ENCODE measurements at places on chromosomes 6 and 20. TPM values are rescaled to one million over a fixed set of nuclear protein-coding genes. Genes with fewer than 3 reads are reported as not detected.

Gene SEL1L2
- not detected for total RNA-seq

- DNase-seq, result no peak
Observed at GRCh38 chr20:37560629-37561028, 33.0 kb upstream of the BLCAP start.

DNA sequence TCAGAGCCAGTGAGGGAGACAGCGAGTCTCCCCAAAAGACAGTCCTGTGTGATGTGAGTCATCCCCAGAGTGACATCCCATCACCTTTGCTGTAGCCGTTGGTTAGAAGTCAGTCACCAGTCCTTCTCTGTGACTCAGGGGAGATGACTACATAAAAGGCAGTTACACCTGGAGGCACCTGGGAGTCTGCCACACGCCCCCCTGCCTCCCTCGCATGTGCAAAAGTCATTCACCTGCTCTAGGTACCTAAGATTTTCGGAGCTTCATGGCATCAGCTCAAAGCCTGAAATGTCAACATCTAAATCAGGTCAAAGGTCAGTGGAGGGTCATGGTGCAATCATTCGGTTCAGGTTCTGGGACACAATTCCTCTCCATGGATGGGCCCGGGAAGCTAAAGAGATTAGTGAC, 50.3 kb downstream of the PRR18 start:
- no peak for DNase-seq

- no peak for DNase-seq
Observed at GRCh38 chr6:168183613-168183970, 104.6 kb upstream of the FRMD1 start.

GRCh38 chr6:141460743-141461484, 671.8 kb upstream of the GJE1 start:
- DNase-seq, result no peak

- no peak for DNase-seq
Observed at GRCh38 chr20:23459461-23460150, 6.9 kb upstream of the CST11 start.

Gene TMEM151B
- total RNA-seq, result 0.17 TPM

- DNase-seq, result no peak
Observed at GRCh38 chr6:52739627-52740026, 23.6 kb downstream of the GSTA2 start.

DNA sequence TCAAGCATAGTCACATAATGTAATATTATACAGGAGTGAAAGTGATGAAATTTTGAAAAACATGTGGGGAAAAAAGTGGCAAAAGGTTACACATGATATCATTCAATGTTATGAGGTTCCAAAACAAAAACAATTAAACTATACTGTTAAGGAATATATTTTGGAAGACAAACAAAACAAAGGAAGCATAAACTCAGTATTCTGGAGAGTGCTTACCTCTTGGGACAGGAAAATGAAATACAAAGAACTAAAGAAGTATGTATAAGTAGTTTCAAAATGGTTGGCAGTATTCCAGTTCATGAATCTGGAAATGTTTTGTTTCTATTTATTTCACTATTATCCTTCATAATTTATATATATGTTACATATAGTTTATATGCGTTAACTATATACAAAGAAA, 213.5 kb downstream of the MOXD1 start:
- no peak for DNase-seq

DNA sequence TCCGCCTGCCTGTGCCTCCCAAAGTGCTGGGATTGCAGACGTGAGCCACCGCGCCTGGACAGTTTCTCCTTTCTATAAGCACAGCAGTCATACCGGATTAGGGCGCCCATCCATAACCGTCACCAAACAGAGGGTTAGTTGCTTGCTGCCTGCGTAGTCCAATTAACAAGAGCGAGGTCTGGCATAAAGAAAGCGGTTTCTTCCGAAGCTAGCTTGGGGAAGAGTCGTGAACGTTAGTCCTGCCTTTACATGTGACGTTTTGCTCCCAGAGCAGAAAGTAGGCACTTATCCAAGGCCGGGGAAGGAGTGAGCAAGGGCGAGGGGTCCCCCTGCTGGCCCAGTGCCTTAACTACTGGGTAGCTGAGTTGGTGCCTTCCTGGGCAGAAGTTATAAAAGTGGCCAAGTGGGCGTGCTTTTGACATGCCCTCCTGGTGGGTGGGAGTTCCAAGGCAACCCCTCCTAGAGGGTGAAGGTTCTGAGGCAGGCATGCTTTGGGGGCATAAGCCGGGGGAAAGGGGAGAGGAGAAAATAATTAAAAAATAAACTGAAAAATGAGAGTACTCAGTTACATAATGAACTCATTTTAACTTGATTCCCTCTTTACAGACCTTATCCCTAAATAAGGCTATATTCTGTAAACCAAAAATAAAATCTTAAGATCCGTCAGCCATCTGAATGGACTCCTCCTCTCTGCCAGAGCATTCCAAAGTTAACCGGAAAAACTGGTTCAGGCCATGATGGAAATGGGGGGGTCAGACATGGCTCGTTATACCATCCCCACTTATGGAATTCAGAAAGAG, 88.0 kb downstream of the FAM217A start:
- peak; percentile 90 for DNase-seq

DNA sequence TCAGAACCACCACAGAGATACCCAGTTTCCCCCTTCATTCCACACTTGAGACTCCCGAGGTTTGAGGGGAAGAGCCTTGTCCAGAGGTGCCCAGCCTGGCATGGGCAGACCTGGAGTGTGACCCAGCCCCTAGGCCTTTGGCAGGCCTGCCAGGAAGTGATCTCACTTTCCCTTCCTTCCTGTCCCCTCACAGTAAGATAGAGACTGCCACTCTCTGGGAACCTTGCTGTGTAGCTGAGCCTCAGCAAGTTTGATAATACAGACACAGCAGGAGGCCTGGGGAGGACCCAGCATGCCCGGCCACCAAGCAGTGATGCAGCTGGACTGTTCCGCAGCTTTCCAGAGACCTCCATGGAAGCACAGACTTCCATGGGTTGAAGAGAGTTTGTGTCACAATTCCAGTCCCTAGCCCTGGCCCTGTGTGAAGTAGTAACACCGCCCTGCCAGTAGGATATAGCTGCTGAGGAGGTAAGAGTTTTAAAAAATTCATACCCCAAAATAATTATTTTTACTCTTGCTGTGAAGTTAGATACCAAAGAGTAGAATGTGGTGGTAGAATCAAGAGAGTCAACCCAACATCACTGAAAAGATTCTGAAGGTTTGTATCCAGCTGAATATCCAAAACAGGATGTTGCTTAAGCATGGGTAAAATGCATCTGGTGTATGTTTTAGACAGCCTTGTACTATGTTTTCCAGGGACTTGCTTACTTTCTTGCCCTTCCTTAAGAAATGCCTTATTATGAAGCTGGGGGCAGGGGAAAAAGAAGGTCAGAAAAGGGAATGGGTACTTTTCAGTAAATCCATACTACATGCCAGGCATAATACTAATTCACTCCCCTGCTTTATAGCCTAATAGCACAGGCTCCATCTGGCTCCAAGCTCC, 16.3 kb downstream of the PKIG start:
- DNase-seq, result peak; percentile 80

DNA sequence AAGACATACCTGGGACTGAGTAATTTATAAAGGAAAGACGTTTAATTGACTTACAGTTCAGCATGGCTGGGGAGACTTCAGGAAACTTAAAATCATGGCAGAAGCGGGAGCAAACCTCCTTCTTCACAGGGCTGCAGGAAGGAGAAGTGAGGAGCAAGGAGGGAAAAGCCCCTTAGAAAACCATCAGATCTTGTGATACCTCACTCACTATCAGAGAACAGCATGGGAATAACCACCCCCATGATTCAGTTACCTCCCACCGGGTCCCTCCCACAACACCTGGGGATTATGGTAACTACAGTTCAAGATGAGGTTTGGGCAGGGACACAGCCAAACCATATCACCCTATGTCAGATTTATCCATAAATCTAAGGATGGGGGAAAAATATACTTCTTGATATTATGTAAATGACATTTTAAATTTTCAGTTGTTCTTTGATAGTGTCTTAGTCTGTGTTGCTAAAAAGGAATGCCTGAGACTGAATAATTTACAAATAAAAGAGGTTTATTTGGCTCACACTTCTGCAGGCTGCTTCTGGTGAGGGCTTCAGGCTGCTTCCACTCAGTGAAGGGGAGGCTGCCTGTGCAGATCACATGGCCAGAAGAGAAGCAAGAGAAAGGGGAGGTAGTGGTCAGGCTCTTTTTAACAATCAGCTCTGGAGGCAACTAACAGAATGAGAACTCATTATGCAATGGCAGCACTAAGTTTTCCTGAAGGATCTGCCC, 1.2 kb upstream of the MCM9 start:
- DNase-seq, result no peak

DNA sequence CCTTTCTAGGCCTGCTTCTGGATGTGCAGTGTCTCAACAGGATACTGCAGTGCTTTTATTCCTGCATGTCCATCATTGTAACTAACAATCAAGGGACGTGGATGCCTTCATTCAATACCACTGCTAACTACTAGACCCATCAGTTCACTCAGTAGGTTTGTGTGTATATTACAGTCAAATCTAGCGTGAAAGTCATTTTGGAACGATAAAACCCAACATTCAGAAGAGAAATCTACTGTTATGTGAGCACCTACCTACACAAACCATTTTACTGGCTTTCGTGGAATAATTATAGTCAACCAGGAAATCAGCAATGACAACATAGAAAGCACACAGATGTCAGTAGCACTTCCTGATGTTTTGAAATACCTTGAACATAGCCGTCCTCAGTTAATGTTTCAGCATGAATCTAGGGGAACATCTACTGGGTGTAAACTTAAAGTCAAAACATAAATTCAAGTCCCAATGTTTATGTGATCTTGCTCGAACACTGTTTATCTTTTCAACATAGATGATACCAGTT, 270.6 kb downstream of the FARS2 start:
- no peak for DNase-seq

Gene CDH22
- total RNA-seq, result not detected

DNA sequence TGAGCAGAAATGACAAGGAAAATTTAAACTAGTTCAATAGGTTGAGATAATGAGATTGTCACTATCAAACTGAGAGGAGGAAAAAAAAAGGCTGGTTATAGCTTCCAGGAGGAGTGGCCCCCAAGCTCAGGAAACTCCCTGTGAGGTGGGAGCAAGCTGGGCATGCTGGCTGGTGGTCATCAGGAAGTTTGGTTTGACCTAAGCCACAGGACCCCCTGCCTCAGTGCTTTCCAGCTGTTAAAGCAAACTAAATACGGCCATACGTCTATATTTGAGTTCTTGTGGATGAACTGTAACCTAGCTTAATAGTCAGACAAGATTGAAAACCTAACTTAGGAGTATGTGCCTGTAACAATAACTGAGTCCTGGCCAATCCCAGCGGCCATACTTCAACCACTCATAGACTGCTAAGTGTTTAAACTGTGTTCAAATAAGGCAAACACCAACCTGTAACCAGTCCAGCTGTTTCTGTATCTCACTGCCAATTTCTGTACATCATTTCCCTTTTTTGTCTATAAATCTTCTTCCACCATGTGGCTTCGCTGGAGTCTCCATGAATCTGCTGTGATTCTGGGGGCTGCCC, 24.6 kb upstream of the ZBTB24 start:
- no peak for DNase-seq

Gene COMMD7
- 31.5 TPM for total RNA-seq

Gene PROCR
- 57.5 TPM for total RNA-seq

Gene PREP
- 20.3 TPM for total RNA-seq

DNA sequence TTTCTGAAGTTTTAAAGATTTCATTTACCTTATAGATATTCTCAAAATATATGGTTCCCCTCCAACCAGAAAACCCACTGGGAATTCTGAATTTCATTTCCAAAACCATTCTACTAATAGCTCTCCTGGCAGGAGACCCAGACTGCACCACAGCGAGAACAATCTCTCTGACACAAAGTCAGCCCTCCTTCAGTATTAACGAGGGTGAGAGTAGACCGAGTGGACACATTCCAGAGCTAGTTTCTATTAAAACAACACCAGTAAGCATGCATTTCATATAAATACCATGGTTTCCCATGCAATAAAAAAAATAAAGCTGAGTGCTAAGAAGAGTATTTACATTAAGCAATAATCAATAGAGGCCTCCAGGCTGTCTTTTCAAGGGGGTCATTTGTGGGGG, 899.6 kb upstream of the SLC35B3 start:
- DNase-seq, result no peak

GRCh38 chr6:154471609-154472362, 38.7 kb downstream of the CNKSR3 start:
- no peak for DNase-seq

DNA sequence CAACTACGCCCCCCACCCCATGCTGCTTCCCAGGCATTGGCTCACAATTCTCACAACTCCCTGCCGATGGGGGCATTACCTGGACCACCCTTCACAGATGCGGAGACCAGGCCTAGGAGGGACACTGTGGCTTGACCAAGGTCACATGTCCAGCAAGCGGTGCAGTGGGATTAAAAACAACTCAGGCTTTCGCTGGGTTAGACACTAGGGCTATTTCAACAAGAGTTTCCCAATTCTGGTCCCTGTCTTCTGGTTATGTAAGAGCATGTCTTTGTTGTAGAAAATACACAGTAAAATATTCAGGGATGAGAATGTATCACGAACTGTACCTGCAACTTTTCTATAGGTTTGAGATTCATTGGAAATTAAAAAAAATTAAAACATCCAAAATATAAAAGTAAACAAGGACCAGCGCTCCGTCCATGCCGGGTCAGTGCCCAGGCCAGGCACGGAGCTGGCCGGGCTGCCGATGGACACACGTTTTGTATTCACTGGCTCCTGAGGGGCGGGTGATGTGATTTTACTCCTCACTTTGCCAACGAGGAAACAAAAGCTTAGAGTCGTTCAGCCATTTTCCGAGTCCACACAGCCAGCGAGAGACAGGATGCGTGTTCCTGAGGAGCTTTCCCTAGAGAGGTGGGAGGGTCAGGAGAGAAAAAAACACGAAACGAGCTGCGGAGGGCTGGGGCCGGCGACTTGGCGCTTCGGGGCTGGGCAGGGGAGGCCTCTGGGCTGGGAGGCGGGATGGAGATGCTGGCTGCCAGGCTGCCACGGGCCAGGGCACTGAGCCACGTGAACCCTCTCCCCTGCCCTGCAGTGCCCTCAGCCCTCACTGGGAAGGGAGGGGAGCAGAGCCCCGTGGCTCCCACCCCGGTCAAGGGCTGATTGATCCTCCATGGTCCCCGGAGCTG, 17.1 kb upstream of the VSTM2L start:
- DNase-seq, result no peak

- DNase-seq, result no peak
Observed at GRCh38 chr6:18211338-18211737, 53.0 kb downstream of the DEK start.

GRCh38 chr6:67252663-67253062, 1382.4 kb upstream of the ADGRB3 start:
- no peak for DNase-seq

Gene CCN6
- not detected for total RNA-seq

Measured in spleen (tissue), 13 donors.